Fibroblast of mammary gland (primary cell): ENCODE measurements at places on chromosomes 6 and 20.

- peak; percentile 62 for DNase-seq
Measured at GRCh38 chr6:14658886-14659561, 541.5 kb downstream of the CD83 start.

DNA sequence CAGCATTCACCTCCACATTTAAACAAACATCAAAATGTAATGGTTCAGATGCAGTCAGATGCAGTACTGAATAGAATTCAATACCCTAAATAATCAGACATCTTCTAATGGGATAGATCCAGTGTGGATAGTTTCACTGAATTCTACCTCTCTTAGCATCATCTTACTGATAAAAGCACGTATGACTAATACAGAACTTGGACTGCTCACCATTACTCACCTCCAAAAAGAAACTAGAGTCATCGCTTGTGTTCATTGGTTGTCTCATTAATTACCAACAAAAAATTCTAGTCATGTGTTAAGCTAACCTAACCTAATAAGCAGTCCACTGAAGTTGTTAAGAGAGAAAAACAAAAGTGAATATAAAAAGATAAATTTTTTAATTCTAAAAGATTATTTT, 165.9 kb upstream of the IRAK1BP1 start:
- peak; percentile 84 for DNase-seq

DNA sequence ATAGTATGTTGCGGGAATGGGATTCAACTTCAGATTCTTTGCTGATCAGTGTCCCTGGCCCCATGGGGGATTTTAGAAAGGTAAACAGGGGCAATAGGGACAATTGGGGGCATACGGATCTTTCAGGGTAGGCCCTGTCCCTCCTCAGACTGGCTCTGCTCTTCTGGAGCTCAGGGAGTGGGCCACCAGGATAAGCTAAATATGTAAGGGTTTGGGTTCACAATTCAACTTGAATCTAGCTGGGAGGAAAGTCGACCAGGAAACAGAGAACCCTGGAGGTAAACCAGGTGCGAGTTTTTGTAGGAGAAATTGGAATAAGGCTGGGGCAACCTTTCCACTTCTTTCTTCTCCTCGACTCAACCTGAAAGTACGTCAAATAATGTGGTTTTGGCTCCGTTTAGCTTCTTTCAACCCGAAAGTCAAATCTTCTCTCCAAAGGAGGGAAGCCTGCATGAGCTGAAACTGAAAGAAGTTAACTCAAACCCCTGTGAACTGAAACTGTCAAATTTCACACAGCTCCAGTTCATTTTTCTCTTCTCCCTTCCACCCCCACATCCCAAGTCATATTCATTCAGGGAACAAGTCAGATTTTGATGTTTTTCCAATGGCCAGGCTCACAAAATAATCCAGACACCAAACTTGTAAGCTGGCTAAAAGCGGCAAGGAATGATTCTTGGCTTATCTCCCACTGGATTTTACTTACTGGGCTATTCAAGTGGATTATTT, 278.2 kb downstream of the CLIC5 start:
- DNase-seq, result no peak

GRCh38 chr6:146111881-146112450, 83.1 kb downstream of the GRM1 start:
- peak; percentile 0 for DNase-seq

DNA sequence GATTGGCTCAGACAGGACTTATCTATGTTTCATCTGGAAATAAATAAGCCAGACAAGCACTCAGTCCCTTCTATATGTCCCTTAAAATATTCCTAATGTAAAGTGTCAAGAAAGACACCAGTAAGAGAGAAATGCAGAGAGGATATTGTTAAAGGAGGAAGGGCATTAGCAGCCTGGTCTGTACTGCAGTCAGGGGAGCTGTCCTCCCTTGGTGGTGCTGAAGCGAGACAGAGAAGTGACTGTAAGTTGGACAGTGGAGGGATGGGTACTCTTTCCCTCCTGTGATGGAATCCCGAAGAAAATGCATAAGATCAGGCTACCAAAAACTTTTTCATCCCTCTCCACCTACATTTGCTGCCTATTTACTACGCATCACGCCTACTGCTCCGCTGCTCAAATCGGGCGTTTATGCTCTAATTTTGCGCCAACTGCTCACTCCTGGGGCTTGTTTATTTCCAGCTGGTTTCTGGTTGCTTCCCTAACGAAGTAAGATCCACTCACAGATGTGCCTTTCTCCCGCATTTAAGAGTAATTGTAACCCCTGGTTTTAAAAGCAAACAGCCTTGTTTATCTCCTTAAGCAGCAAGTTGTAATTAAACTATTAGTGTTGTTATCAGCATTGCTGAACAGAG, 35.2 kb downstream of the PHACTR1 start:
- DNase-seq, result peak; percentile 43

DNA sequence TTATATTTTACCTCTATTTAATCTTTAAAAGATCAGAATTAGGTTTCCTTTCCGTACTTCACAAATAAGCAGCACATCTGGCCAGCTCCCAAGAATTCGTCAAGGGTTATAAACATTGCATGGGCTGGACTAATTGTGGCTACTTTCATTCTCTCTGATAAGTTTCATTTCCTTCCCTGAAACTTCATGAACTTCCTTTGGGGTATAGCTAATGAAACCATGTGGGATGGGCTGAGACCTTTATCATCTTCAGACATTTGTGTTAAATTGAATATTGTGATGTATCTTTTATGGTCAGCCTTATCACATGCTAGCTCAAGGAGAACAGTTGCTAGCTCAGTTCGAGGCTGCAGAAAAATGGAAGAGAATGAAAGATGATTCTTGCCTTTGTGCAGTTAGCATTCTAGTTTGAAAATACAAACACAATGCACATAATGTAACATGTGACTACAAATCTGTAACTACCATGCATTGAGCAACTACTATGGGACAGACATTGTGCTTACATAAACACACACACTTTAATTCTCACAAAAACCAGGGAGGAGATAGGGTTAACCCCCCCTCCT, 1.7 kb upstream of the GMPR start:
- peak; percentile 59 for DNase-seq

DNA sequence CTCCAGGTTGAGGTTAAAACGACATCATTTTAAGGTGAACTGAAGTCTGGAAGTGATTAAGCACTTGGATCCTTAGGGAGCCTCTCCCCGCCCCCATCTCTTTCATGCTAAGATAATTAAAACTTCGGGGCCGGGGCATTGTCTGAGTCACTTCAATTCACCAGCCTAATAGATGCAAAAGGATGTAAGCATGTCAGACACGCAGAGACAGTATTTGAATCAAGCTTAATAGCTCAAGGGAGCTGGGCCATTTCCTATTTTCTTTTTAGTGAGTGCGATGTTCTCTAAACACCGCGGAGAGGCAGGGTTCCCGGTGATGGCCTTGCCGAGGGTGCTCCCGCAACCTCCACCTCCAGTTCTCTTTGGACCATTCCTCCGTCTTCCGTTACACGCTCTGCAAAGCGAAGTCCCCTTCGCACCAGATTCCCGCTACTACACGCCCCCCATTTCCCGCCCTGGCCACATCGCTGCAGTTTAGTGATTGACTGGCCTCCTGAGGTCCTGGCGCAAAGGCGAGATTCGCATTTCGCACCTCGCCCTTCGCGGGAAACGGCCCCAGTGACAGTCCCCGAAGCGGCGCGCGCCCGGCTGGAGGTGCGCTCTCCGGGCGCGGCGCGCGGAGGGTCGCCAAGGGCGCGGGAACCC, 516 bp upstream of the IRF4 start:
- peak; percentile 58 for DNase-seq

GRCh38 chr6:40634429-40634828, 47.3 kb upstream of the LRFN2 start:
- no peak for DNase-seq

DNA sequence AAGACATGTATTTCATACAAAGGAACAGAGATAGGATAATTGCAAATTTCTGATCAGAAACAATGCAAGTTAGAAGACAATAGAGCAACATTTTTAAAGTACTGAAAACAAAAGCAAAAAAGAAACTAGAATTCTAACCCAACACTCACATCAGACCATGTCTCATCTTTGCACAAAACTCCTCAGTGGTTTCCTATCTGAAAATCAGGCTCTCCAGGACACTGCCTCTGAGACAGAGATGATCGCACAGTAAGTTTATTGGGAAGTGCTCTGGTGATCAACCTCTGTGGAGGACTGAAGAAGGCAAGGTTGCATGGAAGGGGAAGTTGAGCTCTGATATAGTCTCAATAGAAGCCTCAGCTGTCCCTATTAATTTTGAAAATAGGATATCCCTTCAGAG, 2.3 kb upstream of the TTBK1 start:
- no peak for DNase-seq

- DNase-seq, result peak; percentile 74
Measured at GRCh38 chr20:62405108-62405980, 1.7 kb downstream of the CABLES2 start.
